Effector memory CD8-positive, alpha-beta T cell (primary cell): ENCODE measurements at places on chromosomes 5 and 9.

DNA sequence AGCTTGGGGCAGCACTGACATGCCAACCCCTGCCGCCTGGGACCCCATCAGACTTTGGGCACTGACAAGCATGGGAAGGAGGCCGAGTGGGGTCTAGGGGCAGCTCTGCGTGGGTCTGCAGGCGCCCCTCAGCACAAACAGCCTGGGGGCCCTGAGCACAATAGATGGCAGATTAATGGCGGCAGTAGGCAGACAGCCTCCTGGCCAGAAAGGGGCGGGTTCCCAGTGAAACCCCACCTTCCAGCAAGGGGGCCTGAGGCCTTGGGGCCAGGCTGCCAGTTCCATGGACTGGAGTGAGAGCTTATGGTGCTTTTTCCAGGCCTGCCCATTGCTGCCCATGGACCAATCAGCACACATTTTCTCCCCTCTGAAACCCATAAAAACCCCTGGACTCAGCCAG lies 2031.2 kb downstream of the EFNA5 start:
- no peak for DNase-seq

GRCh38 chr9:95096381-95096780 lies 221.1 kb downstream of the FANCC start:
- no peak for DNase-seq

DNA sequence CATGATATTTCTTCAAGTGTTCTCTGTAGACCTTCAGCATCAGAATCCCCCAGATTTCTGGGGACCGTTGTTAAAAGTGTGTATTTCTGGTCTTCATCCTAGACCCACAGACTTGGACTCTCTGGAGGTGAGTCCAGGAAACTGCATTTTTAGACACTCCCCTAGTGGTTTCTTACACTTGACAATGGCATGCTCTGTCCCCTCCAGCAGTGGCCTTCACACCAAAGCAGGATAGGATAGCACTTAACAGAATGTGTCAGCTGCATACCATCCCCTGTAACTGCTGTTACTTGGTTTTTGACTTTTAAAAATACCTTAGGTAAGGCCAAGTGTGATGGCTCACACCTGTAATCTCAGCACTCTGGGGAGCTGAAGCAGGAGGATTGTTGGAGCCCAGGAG lies 20.8 kb downstream of the CDO1 start:
- no peak for DNase-seq

DNA sequence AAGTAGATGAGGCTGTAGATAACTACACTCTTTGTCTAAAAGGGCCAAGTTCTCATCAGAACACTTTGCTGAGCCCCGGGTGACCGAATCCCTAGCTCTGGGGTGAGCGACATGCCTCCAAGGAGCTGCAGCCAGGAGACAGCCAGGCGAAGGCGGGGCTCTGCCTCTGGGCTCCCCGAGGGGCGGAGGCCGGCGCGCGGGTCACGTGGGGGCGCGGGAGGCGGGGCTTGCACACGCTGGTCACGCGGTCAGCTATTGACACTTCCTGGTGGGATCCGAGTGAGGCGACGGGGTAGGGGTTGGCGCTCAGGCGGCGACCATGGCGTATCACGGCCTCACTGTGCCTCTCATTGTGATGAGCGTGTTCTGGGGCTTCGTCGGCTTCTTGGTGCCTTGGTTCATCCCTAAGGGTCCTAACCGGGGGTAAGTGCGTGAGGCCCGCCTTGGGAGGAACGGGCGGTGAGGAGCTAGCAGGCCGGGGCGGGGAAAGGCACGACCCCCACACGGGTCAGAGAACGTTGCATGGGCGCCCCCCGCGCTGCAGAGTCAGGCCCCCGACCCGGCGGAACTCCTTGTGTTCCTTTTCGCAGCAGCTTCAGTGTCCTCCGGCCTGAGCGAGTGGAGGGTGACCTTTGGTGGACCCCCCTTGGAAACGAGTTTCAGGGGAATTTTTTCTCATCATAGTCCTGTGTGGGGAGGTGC lies at the start of gene ATP6V0E1:
Gene ATP6V0E1, plus strand, starts transcription at position 230 of the 702 bp plus-strand sequence. Its CDS starts 90 bp downstream, at position 320.
- peak; percentile 95 for DNase-seq

GRCh38 chr5:91135475-91136248 lies 247.5 kb downstream of the ARRDC3 start:
- DNase-seq: no peak

DNA sequence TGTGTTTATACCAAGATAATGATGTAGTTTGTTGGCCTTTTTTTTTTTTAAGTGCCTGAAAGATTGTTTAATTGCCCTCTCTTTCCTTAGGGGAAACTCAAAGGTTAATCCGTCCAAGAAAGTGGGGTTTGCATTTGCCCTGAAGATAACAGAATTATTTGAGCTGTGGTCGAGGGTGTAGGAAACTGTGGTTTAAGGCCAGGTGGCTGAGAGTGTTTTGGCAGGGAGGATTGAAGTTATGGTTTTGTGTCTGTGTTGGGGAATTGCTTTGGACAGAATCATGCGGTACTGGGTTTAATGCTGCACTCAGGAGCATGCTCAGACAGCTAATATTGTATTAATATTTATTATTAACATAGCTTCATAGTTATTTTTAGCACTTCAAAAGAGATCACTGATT lies 509.8 kb downstream of the EBF1 start:
- no peak for DNase-seq
